ENCODE measurements at places on chromosomes 4 and X.

- no peak for DNase-seq
These were observed 336.1 kb upstream of the BOD1L1 start for GRCh38 chr4:13963601-13964000.

- DNase-seq: peak; percentile 44
These were observed 22.9 kb downstream of the KCTD8 start for GRCh38 chr4:44425614-44426208.

- DNase-seq: no peak
These were observed 16.6 kb downstream of the CLCN4 start for GRCh38 chrX:10173331-10173900.

DNA sequence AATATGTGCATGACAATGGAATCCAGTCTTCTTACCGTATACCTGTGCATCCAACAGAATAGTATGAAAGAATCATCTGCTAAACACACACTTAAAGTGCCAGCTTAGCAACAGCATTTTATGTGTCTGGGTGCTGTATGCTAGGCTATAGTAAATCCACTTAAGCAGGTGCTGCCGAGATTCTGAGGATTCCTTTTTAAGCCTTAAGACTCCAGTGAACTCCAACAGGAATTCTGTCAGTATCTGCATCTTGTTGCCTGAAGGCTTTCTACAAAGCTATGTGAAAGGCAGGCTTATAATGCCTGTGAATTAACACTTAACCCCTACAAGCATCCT, 1076.4 kb upstream of the PABPC4L start:
- DNase-seq: no peak

- DNase-seq: no peak
These were observed 163.1 kb downstream of the EVC2 start for GRCh38 chr4:5545271-5545670.

GRCh38 chr4:80005863-80006262, 67.2 kb downstream of the ANTXR2 start:
- DNase-seq: no peak

GRCh38 chrX:28487818-28488217, 99.4 kb upstream of the IL1RAPL1 start:
- DNase-seq: no peak

DNA sequence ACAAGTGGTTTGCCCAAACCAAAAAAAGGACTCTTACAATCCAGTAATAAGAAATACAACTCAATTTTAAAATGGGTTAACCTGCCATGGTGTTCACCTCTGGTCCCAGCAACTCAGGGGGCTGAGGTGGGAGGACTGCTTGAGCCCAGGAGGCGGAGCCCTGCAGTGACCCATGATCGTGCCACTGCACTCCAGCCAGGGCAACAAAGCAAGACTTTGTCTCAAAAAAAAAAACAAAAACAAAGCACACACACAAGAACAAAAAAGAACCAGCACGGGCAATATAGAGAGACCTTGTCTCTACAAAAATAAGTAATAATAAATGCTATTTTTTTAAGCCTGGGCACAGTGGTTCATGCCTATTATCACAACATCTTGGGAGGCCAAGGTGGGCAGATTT, 28.7 kb downstream of the ARAP2 start:
- DNase-seq: no peak

GRCh38 chr4:127660284-127660885, 27.6 kb downstream of the INTU start:
- no peak for DNase-seq

DNA sequence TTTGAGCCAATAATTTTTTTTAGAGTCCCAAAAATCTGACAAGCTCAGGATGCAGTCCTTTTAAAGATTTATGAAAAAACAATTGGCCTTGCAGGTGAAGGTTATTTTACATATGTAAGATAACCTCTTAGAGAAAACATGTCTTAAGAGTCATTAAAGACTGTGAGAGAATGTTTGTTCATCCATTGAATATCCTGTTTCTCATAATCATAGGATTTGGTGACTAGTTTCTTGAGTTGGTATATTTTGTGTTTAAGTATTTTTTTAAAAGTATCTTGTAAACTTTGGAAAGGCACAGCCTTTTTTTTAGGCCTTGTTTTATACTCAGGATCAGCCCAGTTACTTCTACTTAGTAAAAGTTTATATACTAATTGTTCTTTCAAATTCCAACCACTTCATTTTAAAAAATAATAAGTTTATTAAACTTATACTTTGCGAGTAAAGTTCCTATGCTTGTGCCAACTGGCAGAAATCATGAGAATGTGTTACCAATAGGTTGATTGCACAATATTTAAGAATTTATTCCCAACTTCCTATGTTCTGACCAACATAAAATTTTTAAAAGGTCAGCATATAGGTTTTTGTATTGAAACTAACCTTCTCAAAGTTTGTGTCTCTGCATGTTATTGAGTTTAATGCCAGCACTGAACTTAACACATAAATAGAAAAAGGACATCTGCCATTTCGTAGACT, 40.0 kb upstream of the ARSJ start:
- DNase-seq: no peak

DNA sequence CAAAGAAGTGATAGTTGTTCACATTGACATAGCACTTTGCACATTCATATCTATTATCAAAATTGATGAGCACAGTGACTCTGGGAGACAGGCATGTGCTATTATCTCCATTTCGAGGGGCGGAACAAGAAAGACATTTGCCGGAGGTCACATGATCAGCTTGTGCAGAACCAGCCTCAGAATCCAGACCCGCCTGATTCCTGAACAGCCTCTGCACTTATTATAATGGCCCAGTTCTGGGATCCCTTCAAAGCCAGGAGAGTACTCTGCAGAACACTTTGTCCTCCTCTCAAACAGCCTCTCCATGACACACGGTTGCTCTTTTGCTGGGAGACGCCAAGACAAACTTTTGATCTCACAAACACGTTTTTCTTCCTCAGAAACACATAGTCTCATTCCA, 48.4 kb downstream of the RWDD4 start:
- no peak for DNase-seq

DNA sequence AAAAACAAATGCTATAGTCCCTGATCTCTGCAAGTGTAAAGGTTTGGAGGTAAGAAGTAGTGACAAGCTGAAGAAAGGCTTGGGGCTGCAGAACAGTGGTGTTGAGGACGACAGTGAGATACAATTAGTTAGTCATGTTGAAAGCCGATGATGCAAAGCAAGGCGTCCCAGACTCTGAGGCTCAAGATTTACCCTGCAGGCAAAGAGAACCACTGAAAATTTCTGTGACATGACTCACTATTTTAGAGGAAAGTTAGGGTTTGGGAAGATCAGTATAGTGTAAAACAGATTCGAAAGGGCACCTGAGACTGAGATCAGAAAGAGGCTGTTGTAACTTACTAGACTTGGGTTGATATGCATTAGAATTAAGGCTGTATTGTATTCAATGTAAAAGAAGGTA, 281.3 kb upstream of the FTHL17 start:
- DNase-seq: no peak

- no peak for DNase-seq
These were observed 3.8 kb downstream of the HPGDS start for GRCh38 chr4:94338681-94339351.

DNA sequence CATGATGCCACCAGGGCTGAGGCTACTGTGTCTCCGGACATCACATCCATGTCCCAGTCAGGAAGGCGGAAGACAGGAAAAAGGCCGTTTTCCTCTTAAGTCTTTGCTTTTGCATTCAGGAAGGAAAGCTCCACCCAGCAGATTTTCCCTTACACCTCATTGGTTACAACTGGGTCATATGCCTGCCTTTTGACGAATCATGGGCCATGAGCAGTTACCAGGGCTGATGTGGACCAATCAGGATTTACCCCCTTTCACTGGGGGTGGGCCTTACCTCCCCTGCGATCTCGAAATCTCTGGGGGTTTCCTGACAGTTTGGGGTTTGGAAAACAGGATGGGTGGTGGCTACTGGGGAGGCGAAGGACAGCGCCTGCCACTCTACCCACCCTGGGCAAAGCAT, 52.5 kb upstream of the GRPEL1 start:
- no peak for DNase-seq

Measured in NCI-H446 treated with DMSO at 0.1 percent for 48 hours (cell line).